Esophagus squamous epithelium (tissue), 5 donors: ENCODE measurements at places on chromosomes 11 and 22.

- no peak for DNase-seq
Observed at GRCh38 chr11:30488304-30488998, 97.7 kb downstream of the MPPED2 start.

DNA sequence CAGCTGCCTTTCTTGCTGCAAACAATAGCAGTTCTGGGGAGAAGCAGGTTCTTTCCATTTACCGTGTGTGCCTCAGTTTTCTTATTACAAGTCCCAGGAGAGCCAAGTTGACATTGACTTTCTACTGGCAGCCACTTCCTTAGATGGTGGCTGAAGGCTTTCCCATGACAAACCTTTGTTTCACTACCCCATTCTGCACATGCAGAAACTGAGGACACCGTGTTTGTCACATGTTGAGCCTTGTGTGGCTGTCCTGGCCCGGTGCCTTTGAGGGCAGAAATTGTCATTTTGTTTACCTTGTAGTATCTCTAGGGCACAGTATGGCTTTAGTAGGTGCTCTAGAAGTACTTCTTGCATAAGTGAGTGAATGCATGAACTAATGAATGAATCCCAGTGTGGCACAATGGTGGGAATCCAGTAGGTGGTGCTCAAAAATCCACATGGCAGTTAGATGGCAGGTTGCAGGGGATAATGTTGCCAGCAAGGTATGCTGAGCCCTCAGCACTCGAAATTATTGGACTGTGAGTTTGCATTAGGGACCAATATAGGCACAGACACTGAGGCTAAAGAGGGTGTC, 101.6 kb downstream of the CSNK2A3 start:
- DNase-seq = no peak

DNA sequence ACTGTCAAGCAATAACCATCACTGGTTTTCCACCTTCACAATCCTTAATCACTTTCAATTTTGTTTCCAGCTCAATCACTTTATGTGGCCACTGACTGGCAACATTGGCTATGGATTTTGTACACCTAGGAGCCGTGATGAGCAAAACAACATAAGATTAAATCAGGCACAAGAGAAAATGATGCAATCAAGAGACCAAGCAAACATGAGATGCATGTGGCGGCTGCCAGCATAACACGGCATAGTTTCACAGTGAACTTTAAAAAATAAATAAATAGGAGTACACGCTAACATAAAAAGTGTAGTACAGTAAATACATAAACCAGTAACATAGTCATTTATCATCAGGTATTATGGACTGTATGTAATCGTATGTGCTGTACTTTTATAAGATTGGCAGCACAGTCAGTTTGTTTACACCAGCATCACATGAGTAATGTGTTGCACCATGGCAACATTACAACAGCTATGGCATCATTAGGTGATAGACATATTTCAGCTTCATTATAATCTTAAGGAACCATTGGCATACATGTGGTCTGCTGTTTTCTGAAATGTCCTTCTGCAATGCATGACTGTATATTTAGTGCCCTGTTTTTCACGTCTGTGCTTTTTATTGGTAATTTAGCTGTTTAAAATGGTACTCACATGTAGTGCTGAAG, 83.3 kb upstream of the PRDM11 start:
- DNase-seq = no peak

DNA sequence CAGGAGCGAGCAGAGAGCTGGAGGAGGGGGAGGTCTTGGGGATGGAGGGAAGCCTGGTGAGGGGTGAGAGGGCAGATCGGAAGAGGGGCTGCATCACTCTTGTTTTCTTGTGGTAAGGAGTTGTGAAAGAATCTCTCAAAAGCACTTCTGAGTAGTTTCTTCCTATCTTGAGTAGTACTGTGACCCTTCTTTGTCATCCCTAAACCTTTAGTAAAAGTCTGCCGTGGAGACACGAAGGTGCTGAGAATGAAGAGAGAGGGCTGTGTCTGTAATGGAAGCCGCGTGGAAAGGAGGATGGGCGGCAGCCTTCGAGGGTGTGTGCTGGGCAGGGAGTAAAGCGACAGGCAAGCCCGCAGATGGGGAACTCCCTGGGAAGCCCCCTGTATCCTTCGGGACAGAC, 237.8 kb downstream of the TBC1D22A start:
- no peak for DNase-seq

GRCh38 chr11:17600316-17601255, 53.5 kb downstream of the OTOG start:
- no peak for DNase-seq

DNA sequence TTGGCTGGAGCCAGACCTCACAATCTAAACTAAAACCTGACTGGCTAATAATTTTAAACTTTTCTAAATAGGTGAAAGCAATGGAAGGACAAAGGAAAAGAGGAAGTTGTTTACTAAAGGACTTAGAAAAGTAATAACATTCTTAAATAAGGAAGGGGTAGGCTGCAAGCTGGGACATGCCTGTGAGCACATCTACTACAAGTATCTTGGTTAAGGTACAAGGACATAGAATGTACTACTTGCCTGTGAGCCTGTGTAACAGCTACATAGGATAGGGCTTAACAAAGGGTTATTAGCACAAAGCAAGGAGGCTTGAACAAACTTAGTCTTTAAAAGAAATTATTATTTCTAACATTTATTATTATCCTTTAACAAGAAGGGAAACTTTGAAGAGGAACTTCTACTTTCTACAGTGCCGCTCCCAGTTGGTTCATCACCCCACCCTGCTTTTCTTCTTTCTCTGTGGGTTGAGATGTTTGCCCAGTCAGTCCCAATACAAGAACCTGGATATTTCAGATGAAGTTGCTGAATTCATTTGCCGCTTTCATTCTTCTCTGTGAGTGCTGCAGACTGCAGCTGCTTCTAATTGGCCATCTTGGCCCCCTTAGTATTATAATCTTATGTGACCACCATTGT, 87.5 kb downstream of the PRMT3 start:
- no peak for DNase-seq

GRCh38 chr22:33715237-33715985, 204.9 kb downstream of the LARGE1 start:
- no peak for DNase-seq

DNA sequence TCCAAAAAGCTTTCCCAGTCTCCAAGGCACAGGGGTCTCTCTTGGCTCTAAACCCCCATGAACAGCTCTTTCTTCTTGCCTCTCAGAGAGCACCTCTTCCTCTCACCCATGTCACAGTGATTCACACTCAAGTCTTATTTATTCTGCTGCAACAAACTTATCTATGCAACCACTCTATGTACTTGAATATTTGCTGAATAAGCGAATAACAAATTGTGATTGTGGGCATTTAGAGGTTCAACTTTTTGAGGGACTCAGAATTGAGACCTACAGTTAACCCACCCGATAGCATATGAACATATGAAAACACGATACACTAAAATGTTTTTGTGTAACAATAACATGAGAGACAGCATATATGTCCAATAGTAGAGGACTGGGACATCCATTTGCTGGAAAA, 137.1 kb upstream of the NARS2 start:
- DNase-seq = no peak

GRCh38 chr11:2327032-2327431, 25.2 kb downstream of the TSPAN32 start:
- DNase-seq = no peak

DNA sequence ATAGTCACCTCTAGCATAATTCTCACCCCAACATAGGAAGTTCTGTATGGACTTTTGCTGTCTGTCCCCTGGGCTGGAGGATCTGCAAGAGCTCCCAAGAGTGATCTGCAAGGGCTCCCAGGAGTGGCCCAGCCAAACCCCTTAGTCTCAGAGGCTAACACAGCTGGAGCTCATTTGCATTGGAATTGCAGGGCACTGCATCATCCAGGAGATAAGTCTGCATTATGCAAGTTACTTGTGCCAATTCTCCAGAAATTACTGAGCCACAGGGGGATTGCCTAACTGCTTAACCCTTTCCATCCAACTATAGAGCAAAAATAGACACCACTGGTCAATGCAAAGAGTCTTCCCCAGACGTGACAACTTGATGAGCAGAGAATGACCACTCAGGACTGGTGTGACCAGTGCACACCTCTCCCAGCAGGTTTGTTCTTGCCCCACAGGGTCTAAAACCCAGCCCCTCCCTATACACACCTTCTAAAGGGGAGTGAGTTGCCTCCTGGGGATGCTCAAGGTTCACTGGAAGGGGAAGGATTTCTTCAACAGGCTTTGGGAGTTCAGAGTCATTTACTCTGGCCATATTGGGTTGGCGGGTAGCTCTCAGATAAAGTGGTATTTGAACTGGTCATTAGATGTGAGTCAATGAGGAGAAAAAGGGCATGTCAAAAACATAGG, 38.4 kb downstream of the POU2AF3 start:
- DNase-seq = no peak

GRCh38 chr11:119666463-119667131, 62.4 kb downstream of the NECTIN1 start:
- no peak for DNase-seq

DNA sequence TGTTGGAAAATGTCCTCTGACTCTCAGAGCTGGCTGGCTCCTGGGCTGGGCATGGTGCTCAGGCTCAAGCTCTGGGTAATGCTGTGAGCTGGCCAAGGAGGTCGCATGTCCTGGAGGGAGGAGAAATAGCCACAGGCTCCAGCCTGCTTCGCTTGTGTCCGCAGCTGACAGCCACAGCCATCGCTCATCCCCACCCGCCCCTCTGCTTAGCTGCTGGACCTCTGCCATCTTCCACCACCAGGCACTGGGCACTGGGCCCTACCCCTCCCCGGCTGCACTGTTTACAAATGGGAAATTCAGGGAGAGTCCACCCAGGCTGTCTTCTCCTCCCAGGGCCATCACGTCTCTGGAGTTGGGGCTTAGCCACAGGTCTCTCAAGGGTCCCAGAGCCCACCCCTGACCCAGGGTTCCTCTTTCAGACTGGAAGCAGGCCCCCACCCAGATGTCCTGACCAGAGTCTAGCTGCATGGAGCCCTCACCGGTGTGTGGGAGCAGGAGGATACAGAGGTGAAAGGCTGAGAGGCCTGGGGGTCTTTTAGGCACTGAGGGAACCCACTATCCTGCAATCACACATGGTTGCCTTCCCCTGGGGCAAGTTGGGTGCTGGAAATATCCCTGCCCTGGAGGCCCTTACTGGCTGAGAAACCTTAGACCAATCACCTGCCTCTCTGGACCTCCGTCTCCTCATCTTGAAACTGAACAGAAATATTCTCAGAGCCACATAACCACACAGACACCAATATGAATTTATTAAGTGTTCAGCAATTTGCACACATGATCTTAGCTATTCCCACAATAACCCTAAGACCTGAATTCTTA, 62.7 kb downstream of the CD82 start:
- no peak for DNase-seq

DNA sequence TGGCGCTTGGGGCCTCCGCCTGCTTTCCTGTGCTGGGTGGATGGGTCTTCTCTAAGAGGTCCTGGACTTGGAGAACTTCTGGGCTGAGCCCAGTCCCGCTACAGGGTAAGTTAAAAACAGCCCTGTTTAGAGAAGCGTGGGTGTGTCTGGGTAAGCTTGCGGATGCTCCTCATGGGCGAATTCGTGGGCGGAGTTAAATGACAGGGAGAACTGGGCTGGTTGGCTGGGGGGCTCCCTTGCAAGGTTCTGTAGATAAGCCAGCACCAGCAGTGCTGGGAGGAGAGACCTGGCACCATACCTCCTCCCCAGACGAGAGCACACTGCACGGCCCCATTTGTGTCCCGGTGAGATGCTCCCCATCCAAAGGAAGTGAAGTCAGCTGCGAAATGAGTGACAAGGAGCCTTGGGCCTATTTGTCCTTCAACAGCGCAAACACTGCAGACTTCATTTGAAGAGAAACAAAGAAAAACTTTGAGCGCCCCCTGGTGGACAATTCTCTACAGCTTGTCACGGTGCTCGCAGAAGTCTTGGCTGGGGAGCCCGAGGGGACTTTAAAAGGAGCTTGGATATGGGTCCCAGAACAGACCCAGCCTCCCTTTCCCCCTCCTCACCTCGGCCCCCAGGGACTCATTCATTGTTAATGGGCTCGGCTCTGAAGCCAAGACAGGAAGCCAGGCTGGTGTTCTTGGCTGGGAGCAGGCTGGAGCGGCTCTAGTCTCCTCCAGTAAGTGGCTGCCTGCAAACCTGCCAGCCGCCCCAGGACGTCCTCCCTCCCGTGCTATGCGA, 39.5 kb downstream of the TP53I11 start:
- peak; percentile 25 for DNase-seq
